A549 treated with Mapracorat at 1 μM for 4 hours (cell line): ENCODE measurements at places on chromosomes 13 and 19. TPM values are rescaled to one million over a fixed set of nuclear protein-coding genes. Genes with fewer than 3 reads are reported as not detected.

The RNF113B gene
- not detected in 5 replicates for total RNA-seq

The ZNF737 gene
- 0.14 TPM in 1 of 5 replicates, not detected in the others for total RNA-seq

The INAFM1 gene
- 4.5 to 12.5 TPM (median 10.5 TPM) in 5 replicates for total RNA-seq

The PTH2 gene
- total RNA-seq, result not detected in 5 replicates

The VSTM1 gene
- total RNA-seq, result 0.52 to 0.83 TPM (median 0.57 TPM) in 4 of 5 replicates, not detected in the other

The DLL3 gene
- total RNA-seq, result 6.5 to 11.3 TPM (median 10.5 TPM) in 5 replicates

The NUP58 gene
- 15.3 to 21.1 TPM (median 17.6 TPM) in 5 replicates for total RNA-seq

The SHISA2 gene
- total RNA-seq, result not detected in 5 replicates

The ACP7 gene
- 0.05 to 0.17 TPM in 2 of 5 replicates, not detected in the others for total RNA-seq

The GJB2 gene
- total RNA-seq, result 0.67 to 0.77 TPM (median 0.74 TPM) in 5 replicates

The KIR2DL3 gene
- not detected in 5 replicates for total RNA-seq

The TEX29 gene
- total RNA-seq, result 0.27 TPM in 1 of 5 replicates, not detected in the others

The KLF1 gene
- 0.10 TPM in 1 of 5 replicates, not detected in the others for total RNA-seq

The CCDC194 gene
- total RNA-seq, result not detected in 5 replicates
